ENCODE measurements at places on chromosomes 1 and 21.

- no peak for DNase-seq
Observed at GRCh38 chr1:200438911-200439310, 29.1 kb upstream of the ZNF281 start.

DNA sequence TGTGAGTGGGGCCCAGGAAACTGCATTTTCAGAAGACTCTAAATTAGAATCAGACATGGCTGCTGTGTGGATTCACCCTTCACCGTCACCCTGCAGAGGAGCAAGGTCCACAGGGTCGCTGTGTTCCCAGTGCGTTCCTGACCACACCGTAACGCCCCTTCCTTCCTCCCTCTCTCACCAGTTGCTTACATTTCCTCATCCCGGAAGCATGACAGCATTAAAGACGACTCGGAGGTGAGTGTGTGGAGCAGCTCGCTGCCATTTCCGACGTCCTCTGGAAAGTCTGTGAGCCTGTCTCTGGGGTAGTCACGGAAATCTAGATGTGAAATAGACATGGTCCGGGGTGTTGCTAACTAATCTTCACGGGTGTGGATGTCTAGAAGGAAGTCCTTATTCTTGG lies 45.9 kb downstream of the FAAP20 start:
- DNase-seq, result no peak

DNA sequence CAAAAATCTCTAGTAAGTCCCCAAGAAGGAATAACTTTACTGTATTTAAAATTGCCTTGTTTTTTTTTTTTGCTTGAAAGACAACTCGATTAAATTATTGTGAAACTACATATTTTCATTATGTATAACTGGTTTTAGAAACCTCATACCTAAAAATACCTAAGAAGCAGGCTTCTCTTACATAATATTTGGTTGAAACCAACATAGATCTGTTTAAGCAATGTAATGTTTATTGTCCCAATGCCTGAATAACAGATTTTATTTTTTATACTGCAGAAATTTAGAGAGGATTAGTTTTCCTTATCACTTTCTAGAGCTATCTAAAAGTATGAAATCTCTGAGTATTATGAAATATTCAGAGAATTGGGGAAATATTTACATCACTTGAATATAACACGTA lies 78.5 kb upstream of the CHRM3 start:
- no peak for DNase-seq

DNA sequence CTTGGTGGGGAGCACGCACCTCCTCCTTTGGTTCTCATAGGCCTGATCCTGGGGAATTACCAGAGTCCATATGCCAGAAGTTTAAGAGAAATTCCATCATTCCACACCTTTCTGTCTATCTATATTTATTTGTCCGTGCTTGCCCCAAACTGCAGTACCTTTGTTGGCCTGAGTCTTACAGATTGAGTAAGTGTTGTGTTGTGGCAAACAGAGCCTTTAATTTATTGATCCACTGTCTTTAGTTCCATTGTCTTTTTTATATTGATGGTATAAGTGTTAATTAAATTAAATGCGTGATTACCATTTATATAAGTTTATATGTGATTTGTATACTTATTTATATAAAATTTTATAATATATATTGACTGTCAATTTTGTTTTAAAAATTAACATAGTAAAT lies 4.9 kb downstream of the SH3BGR start:
- DNase-seq, result no peak

DNA sequence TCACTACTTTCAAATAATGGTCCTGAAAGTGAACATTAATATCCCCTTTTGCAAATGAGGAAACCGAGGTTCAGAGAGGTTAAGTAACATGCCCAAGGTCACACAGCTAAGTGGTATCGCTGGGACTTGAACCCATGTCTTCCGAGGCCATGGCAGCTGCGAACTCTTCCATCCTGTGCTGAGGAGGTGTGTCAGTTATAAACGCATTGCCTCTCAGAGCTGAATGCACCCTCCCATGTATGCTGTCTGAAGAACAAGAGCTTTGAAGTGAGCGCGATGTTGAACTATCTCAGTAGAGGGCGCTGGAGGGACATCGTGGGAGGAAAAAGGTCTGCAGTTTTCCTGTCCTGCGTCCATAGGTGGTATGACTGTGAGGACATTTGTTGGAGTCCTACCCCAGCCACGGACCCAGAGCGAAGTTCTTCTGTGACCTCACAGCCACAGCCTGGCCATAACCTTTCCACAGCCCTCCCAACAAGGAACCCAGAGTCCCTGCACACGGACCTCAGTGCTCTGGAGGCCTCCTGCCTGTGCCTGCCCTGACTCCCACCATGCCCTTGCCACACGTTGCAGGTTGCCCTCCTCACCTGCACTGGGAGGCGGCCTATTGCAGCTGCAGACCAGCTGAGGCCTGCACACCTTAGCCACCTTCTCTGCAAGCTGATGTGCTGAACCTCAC lies 7.5 kb downstream of the MYOC start:
- DNase-seq, result peak; percentile 92

- DNase-seq, result no peak
Observed at GRCh38 chr1:173134800-173135199, 72.3 kb downstream of the TNFSF4 start.

- DNase-seq, result no peak
Observed at GRCh38 chr1:230054092-230054749, 12.8 kb upstream of the GALNT2 start.

GRCh38 chr1:159935719-159936272 lies 9.6 kb downstream of the IGSF9 start:
- DNase-seq, result no peak

DNA sequence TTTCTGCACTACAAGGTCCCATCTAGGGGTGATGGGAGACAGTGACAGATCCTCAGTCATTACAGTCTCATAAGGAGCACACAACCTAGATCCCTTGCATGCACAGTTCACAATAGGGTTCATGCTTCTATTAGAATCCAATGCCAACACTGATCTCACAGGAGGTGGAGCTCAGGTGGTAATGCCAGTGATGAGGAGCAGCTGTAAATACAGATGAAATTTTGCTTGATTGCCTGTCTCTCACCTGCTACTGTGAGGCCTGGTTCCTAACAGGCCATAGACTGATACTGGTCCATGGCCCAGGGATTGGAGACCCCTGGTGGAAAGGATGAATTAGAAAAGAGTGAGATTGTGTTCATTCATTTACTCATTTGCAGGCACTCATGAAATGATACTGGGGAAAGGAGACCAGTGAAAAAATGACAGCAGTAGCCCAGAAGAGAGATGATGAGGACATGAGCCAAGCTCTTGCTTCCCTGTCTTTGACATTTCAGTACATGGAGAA lies 251.6 kb upstream of the DUSP10 start:
- no peak for DNase-seq

DNA sequence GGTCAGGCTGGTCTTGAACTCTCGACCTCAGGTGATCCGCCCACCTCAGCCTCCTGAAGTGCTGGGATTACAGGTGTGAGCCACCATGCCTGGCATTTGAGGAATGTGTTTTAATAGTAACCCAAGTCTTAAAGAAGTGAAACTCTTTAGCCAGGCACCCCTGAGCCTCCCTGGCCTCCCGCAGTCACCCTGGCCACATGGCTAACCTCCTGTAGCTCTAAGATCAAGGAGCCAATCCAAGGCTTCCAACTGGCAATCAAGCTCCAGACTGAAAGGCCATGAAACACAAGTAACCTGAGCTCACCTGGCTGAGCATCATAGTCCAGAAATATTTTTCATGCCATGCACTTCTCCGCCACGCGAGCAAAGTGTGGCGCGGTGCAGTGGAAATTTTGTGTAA lies 84.3 kb downstream of the LTN1 start:
- no peak for DNase-seq

DNA sequence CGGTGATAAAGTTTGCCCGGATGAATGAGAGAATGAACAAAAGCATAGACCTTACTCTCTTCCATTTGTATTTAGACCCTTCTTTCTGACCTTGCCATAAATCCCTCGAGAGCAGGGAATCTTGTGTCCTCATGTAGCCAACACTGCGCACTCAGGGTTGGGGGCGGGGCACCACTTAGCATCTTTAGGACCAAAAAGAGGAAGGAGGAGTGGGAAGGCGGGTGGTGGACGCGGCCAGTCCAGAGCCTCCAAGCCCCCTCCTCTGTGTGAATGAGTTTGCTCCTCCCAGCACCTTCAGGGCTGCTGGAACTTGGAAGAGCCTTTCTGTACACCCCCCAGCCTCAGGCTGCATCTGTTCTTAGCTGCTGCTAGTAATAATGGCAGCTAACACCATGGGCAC lies 141.9 kb upstream of the TMEM51 start:
- no peak for DNase-seq

DNA sequence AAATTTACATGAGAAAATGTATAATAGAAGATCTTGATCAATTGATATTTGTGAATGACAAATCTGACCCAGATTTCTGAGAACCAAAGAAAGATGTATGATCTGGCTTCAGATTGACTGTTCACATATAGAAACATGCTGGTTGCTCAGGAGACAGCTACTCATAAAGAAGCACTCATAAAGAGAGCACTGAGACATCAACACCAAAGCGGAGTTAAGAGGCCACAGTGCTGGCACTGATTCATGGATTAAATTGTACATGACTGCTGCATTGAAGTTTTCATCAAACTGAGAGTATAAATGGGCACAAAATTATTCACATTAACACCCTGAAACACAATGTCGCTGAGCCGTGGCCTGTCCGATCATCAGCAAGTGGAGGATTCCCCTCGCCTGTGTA lies 46.2 kb downstream of the SH3GLB1 start:
- no peak for DNase-seq

GRCh38 chr1:4638345-4638729 lies 16.1 kb upstream of the AJAP1 start:
- no peak for DNase-seq

DNA sequence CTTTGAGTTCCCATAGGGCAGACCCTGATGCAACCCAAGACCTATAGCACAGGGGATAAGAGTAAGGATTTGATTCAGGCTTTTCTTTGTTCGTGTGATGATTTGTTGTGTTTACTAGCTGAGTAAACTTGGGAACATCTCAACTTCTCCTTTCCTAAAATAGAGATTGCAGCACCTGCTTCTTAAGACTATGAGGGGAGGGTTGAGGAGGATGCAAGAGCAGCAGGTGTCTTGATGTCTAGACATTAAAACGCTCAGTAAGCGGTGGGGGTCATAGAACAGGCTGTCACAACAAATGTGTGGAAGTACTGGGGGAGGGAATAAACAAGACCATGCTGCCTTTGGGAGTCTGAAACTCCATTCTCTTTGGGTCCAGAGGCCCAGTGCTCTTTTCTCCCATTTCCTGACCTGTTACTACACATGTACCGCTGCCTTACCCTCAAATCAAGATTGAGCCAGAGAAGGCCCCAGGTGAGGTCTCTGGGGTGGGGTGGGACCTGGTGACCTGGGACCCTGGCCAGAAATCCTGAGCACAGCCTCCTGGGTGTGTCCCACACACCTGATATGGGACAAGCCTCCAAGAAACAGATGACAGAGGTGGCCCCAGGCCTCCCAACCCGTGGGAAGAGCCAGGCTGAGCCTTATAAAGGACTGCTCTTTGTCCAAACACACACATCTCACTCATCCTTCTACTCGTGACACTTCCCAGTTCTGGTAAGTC lies at the start of gene S100A7A:
TSS of gene S100A7A (plus strand) at position 671 of the 721 bp plus-strand sequence. CDS start 1,563 bp downstream, outside the sequence.
- no peak for DNase-seq

DNA sequence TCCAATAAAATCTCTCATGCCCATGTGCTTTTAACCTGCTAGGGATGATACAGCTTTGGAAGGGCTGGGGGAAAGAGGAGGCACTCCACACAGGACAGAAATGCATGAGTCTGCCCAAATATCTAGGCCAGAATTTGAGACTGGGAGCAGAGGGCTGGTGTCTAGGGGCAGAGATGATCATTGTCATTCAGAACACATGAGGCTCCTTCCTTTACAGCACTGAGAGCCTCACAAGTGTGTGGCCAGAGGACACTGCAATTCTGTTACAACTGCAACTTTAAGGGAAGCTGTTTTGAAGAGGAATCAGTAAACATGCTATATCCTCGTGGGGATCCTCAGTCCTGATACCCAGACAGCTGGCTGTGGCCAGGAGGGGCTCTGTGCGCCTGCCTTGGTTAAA lies 541.3 kb downstream of the OMA1 start:
- DNase-seq, result no peak

GRCh38 chr1:198699167-198700015 lies 60.6 kb downstream of the PTPRC start:
- no peak for DNase-seq

GRCh38 chr21:15809818-15810217 lies 80.0 kb downstream of the USP25 start:
- no peak for DNase-seq

DNA sequence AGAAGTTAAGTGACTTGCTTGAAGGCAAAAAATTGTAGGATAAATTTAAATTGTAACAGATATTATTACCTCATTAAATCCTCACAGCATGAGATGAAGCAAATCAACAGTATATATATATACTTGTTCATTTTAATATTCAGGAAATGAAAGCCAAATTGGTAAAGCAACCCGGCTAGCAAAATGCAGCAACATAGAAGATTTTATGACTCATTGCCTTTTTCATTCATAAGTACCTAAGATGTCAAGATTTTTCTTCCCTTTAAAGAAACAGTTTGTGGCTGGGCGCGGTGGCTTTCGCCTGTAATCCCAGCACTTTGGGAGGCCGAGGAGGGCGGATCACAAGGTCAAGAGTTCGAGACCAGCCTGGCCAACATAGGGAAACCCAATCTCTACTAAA lies 190.5 kb upstream of the NRIP1 start:
- no peak for DNase-seq

- no peak for DNase-seq
Observed at GRCh38 chr1:211092955-211093354, 41.0 kb downstream of the KCNH1 start.

DNA sequence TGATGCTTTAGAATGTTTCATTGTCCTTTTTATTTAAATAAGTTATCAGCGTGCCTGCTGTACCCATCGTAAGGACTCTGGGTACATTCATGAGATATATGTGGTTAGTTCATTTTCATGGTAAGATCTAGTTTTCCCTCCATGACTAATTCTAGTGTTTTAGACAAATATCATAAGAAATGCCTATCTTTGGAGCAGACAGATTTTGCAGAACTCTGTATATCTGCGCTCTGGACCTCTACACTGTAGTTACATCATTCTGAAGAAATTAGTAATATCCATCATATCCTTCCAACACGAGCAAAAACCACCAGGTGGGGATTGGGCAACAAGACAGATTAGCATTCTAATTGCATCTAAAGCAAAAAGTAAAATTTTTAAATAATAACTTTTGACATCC lies 499.2 kb downstream of the SETD4 start:
- DNase-seq, result no peak
